ENCODE measurements at places on chromosomes 4 and X.

GRCh38 chr4:75555294-75556164, at the start of gene ODAPH:
TSS of gene ODAPH (plus strand) at chr4:75556066. CDS start at chr4:75556083, 17 bp downstream.
- DNase-seq: no peak

DNA sequence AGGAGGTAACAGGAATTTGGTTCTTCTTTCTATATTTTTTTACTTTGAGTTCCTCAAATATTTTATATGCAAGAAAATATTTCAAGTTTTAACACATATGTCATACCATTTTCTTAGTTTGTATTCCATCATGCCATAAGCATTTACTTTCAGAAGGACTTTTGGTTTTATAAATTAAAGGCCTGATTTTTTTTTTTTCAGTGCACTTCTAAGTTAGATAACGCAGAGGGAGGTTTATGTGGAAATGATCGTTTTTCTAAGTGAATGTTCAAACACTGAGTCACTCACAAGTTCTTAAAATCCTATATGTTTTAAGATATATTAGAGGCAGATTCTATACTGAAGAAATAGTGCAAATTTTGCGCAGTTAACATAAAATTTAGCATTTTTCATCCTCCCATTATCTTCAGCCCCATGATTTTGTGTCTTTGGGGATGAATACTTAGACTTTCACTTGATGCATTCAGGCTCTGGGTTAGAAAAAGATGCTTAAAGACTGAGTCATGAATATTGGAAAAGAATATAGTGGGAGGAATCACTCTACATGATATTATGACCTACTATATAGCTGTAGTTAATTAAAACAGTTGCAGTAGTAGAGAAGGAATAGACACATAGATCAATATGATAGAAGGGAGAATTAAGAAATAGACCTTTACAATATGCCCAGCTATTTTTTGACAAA, 54.9 kb downstream of the COL4A5 start:
- DNase-seq: no peak

DNA sequence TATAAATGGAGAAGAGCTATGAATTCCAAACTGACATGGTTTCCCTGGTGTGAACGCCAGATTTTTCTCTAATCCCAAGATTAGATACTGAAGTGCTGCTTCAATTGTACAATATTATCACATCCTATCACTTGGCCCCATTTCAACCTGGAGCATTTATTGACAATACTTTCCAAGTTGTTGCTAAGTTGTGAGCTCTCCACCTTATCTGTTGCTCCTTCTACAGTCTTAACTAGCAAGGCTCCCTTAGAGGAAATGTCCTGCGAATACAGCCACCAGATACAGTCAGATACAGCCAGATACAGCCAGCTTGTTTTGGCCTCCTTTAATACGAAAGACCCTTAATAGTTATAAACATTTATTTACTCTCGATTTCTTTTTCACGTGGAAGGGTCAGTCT, 466.3 kb upstream of the FAM241A start:
- no peak for DNase-seq

DNA sequence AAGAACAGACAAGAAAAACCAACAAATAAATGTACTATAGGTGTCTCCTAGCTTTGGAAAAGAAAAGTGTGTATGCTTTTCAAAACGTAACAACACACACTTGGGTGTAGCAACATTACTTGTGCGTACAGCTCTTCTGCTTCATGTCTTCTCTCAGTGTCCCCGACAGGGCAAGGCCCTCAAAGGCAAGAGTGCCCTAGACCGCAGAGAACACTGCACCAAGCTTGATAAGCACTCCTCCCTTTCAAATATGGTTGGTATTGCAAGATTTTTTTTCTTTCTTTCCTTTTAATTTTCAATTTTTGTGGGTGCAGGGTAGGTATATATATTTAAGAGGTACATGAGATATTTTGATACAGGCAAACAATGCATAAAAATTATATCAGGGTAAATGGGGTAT, 106.8 kb downstream of the EIF4E start:
- no peak for DNase-seq

DNA sequence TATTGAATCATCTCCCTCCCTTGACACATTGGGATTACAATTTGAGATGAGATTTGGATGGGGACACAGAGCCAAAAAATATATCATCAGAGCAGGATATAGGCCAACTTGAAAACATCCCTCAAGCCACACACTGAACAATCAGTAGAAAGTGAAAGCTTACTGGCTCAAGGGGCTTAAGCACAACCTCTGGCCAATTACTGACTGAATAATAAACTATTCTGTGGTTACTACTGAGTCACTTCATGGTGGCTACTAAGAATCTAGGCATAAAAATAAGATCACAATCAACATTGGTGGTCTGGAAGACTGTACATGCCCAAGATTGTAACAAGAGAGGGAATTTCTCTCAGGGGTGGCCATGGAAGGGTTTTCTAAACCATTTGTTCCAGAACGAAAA, 27.4 kb upstream of the GPR174 start:
- no peak for DNase-seq

- DNase-seq: no peak
Measured at GRCh38 chrX:68820476-68821110, 8.2 kb upstream of the EFNB1 start.

DNA sequence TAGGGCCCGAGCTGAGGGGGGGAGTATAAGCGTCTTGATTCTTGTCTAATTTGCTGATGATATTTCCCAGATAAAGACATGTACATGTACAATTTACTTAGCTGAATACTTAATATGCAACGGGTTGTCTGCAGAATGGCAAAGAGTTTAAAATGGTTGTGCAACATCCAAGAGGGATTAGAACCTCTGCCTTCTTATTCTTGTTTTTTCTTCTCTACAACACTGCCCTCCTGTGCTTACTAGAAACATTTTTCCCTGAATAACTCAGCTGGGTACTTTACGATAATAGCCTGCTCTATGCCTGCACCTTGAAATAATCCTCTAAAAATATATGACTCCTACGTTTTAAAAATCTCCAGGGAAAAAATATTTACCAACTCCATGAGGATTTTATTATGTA, 41.8 kb downstream of the INTS12 start:
- DNase-seq: no peak

All from stimulated activated CD8-positive, alpha-beta memory T cell treated with anti-CD3 and anti-CD28 coated beads, Interleukin-15, amount 100 ng/mL, for 1 hour (primary cell).